Activated T-cell treated with anti-CD3 and anti-CD28 coated beads, Interleukin-2, amount 50 U/mL, for 72 hours (primary cell): ENCODE measurements at places on chromosomes 2 and 18.
A peak's percentile ranks its signal among the peaks of the same experiment; 100 is the strongest.

DNA sequence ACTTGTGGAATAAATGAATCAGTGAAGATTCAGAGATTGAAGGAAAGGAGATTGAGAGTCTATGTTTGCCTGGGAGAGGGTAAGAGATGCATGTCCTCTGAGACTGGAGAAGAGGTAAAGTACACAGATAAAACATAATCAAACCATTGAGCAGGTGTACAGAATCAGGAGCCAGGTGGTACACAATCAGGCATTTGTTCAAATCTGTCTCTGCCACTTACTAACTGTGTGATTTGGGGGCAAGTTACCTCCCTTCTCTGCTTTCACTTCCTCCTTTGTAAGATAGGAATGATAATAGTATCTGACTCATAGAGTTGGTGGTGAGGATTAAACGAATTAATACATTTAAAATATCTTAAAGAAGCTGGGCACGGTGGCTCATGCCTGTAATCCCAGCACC lies 94.0 kb downstream of the CDK15 start:
- no peak for DNase-seq

GRCh38 chr2:40953341-40953740 lies 501.5 kb upstream of the SLC8A1 start:
- DNase-seq = no peak

GRCh38 chr2:143259368-143259958 lies 130.2 kb downstream of the ARHGAP15 start:
- DNase-seq = peak; percentile 72

DNA sequence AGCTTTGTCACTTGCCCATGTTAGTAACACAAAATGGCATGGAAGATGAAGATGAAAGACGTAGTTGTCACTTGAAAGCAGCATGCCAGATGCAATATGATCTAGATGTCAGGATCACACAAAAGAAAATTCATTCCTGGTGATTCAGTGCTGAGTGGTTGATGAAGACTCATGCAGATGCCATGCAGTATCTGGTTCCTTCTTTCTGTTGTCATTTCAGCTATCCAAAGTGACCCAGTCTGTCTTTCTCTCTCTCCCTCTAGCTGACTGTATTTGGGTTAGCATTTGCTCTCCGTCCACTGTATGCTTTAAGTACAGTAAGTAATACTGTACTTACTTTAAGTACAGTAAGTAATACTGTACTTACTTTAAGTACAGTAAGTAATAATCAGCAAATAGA lies 50.4 kb downstream of the TTN start:
- no peak for DNase-seq

GRCh38 chr2:181788897-181789555 lies 102.5 kb upstream of the ITPRID2 start:
- DNase-seq = no peak

DNA sequence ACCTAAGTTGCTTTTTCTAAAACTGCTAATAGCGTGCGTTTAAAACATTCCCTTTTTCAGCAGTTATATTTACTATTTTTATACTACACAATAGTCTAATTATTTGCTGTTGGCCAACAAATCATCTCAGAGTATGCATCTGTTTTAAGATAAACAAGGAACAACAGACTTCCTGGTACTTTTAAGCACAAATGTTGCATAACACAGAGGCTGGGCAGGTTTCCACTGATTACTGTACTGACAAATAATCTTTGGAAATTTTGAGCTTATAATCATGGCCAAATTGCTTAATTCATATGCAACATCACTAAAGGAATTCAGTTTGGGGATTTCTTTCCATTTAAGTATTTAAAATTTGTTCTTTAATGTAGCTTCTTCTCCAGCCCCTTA lies 737.4 kb upstream of the SALL3 start:
- no peak for DNase-seq

- no peak for DNase-seq
These were observed 254.5 kb downstream of the KLHL29 start for GRCh38 chr2:23639406-23639982.

- no peak for DNase-seq
These were observed 13.3 kb upstream of the TRIM43 start for GRCh38 chr2:95578539-95578938.

DNA sequence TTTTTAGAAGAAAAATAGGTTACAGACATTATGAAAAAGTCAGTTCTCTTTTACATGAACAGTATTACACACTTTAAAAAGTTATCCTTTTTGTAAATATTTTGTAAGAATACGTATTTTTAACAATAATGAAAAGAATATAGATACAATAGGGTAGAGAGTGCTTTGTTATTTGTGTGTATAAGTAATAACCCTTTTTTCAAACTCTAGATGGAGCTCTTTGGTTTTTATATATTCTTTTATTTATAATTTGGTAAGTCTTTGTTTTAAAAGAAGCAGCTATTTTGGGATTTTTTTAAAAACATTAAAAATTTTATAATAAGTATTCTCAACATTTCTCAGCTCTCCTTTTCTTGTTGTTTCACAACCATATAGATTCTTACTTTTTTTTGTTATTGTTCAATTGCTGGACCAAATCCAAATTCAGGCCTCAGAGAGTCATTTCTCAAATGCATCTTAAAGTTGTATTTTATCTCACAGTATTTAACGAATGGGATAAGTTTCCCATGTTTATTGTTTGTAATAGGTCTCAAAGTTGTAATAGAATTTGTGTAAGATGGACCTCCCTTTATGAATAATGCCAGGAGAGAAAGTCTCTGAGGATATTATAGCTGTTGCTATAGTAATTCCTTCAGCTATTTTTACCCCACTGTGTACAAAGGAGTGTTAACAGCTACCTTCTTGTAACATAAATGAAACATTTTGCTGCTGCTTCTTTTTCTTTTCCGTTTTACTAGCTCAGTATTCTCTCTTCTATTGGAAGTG lies 46.4 kb downstream of the ACYP2 start:
- DNase-seq = no peak

GRCh38 chr2:239360421-239361310 lies 40.2 kb downstream of the HDAC4 start:
- DNase-seq = no peak

DNA sequence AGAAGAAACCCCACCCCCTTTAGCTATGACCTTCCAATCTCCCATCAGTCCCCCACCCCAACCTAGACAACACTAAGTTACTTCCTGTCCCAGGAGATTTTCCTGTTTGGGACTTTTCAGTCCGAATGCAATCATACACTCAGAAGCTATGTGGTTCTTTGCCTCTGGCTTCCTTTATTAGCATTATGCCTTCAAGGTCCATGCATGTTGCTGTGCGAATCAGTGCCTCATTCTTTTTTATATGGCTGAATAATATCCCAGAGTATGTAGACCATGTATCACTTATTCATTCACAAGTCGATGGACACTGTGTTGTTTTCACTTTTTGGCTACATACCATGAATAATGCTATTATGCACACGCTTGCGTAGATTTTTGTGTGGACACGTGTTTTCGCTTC lies 292.1 kb upstream of the HDAC4 start:
- no peak for DNase-seq

DNA sequence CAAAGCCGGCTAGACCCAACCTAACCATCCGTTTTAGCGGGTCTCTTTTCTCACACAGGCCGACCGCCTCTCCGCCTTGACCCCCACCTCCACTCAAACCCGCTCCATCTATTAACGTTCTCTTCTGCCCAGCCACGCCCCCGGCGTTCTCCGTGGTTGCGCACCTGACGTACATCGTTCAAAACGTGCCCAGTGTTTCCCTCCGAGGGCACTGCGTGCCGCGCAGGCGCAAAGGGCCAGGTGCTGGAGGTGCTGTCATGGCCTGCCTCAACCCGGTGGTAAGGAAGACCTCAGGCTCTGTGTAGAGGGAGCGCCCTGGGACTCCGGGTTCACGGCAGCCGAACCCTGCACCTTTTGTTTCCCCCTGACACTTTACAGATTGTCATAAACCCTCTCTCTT lies at the start of gene GTF2A1L:
GTF2A1L (plus strand) TSS at position 239 of the 400 bp plus-strand sequence; CDS start at position 258, 19 bp downstream.
- DNase-seq = no peak

DNA sequence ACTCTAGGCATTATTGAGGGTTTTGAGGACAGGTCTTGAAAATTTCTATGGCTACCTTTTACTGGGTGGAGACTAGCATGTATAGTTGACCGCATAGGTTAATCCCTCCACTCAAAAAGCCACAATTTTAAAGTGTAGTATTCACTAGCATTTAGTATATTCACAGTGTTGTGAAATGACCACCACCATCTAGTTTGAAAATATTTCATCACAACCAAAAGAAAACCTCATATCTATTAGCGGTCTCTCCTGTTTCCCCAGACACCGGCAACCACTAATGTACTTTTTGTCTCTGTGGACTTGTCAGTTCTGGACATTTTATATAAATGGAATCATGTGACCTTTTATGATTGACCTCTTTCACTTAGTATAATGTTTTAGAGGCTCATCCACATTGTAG lies 53.9 kb downstream of the MSH2 start:
- no peak for DNase-seq

- no peak for DNase-seq
These were observed 24.3 kb upstream of the AFF3 start for GRCh38 chr2:100166701-100167100.

DNA sequence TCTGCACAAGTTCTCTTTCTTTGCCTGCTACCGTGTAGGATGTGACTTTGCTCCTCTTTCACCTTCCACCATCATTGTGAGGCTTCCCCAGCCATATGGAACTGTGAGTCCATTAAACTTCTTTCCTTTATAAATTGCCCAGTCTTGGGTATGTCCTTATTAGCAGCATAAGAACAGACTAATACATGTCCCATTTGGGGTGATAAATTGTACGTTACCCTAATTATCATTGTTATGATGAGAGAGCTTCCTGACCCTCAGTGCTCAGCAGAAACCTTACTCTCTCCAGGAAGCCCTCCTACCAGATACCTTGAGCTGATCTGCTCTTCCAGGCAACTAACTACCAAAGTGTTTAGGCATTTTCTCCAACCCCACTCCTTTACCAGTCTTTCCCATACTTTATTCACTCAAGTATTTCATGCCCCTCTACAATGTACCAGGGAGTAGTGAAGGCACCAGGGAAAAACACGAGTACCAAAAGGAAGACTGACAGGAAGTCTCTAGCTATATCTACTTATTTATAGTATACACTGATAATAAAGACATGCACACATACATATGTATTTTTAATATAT lies 196.2 kb downstream of the MYCN start:
- DNase-seq = no peak

GRCh38 chr2:190468814-190469569 lies 60.8 kb downstream of the MFSD6 start:
- no peak for DNase-seq

- DNase-seq = no peak
These were observed 383.4 kb downstream of the CBLN2 start for GRCh38 chr18:72160510-72161445.

GRCh38 chr2:233439191-233439590 lies 84.9 kb downstream of the DGKD start:
- no peak for DNase-seq

DNA sequence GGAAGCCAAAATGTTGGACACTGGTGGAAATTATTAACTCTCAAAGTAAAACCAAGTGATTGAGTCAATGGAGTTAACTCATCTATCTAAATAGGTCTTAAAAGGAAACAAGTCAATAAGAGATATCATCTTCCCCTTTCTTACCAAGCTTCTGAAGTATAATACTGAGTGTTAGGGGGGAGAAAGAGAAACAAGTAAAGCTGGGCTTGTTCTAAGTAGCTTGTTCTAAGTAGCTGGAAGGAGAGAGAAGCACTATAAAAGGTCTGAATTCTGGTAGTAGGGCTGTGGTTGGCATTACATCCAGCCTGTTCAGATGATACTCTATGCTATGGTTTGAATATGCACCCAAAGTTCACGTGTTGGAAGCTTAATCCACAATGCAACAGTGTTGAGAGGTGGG lies 26.8 kb downstream of the YES1 start:
- no peak for DNase-seq

DNA sequence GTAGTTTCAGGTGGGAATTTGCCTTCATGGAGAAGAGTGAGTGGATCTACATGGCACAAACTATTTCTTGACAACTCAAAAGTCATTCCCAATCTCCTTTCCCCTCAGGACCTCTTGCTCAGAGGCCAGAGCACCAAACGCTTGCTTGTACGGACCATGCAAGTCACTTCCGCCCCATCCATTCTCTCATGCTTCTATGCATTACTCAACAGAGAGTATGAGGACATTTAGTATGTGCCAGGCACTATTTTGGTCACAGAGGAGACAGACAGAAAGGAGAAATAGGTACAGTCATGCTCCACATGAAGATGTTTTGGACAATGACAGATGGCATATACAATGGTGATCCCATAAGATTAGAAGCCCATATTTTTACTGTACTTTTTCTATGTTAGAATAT lies 117.5 kb downstream of the ACTR3 start:
- DNase-seq = no peak

GRCh38 chr18:77019641-77020040 lies 112.9 kb downstream of the MBP start:
- no peak for DNase-seq

DNA sequence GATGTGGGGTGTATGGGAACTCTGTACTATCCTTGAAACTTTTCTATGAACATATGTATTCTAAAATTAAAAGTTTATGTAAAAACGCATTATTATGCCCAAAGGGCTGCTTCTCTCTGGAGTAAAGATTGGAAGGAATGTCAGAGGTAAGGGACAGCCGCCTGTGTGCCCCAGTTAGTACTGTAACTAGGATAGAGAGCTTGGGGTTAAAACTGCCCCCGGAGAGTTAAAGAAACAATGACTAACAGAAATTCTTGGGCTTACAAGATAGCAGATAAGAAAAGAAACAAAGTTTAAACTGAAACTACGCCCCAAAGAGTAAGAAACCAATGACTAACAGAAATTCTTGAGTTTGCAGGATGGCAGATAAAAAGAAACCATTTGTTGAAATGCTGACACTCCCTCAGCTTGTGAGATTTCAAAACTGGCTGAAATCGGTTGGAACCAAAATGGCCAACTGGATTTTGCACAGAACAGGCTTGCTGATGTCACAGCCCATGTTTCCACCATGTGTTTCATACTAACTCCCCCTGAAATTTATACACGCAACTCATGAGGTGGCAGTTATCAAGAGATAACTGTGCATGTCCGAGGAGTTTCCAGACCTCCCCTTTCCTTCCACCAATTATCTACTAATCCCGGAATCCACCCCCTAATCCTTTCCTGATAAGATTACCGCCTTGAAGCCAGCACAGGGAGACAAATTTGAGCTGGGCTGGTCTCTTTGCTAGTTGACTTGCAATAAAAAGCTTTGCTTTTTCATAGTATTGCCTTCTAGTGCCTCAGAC lies 8.7 kb upstream of the TXNDC2 start:
- DNase-seq = peak; percentile 14

- no peak for DNase-seq
These were observed 42.1 kb downstream of the RAPH1 start for GRCh38 chr2:203492965-203493364.

- DNase-seq = peak; percentile 73
These were observed at the start of gene GNAL for GRCh38 chr18:11688972-11689668. GNAL (plus strand) TSS chr18:11689264; CDS start chr18:11689564, 300 bp downstream.
